C1 segment of cervical spinal cord (tissue), 14 donors: ENCODE measurements at places on chromosomes 1 and 21.

GRCh38 chr1:199297174-199297573, 658.3 kb downstream of the PTPRC start:
- DNase-seq, result no peak

DNA sequence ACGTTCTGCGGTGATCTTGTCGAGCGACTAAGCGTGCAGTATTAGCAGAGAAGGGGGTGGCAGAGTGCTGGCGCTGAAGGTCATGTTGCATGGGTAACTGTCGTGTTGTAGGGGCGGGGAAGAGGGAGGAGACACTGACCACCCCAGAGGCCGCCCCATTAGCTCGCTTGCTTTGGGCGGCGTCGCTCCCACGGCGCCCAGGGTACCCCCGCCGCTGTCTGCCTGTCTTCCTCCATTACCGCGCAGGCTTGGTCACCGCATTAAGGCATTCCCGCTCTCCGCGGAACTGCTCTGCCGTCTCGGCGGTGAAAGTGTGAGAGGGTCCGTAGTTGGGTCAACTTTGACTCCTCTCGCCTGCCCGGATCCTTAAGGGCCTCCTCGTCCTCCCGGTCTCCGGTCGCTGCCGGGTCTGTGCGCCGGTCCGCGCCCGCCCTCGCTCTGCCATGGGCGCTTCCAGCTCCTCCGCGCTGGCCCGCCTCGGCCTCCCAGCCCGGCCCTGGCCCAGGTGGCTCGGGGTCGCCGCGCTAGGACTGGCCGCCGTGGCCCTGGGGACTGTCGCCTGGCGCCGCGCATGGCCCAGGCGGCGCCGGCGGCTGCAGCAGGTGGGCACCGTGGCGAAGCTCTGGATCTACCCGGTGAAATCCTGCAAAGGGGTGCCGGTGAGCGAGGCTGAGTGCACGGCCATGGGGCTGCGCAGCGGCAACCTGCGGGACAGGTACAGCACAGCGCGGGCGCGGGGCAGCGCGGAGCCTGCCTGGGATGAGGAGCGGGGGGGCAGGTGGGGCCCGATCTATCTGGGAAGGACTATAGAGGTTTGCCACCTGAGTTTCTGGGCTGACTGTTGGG, at the start of gene MTARC2:
Gene MTARC2 (plus strand): TSS at position 234 of the 846 bp plus-strand sequence. CDS start 210 bp downstream, at position 444.
- DNase-seq, result peak; percentile 30

DNA sequence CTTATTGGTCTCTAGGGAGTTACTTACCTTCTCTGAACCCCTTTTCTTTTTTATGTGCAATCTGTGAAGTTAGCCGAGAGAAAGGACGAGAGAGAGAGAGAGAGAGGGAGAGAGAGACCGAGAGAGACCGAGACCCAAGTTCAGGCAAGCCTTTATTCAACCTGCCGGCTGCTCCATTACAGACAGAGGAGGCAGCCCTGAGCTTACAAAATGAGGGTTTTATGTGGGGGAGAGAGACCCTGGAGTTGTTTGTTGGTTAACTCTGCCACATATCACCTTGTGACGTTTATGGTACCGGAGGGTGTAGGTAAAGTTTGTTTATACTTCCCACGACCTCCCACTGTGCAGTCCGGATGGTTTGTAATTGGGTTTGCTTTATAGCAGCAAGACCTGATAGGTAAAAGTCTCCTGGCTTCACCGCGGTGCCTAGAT, 1.5 kb upstream of the MCOLN3 start:
- no peak for DNase-seq

DNA sequence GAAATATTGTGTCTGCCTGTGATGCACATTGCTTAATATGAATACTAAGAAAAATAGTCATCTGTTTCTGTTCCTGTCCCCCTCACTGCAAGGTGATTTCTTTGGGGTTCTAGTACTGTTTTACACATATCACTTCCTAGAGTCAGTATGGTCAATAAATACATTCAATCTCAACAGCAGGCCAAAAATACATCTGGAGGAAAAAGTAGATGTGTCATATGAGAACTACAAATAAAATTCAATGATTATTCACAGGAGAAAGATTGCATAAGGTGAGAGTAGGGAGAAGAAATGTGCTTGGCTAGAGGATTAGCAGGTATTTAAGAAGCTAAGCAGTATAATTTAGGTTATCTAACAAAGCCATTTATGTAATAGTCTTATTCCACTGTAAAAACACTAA, 45.3 kb upstream of the SAMSN1 start:
- no peak for DNase-seq

DNA sequence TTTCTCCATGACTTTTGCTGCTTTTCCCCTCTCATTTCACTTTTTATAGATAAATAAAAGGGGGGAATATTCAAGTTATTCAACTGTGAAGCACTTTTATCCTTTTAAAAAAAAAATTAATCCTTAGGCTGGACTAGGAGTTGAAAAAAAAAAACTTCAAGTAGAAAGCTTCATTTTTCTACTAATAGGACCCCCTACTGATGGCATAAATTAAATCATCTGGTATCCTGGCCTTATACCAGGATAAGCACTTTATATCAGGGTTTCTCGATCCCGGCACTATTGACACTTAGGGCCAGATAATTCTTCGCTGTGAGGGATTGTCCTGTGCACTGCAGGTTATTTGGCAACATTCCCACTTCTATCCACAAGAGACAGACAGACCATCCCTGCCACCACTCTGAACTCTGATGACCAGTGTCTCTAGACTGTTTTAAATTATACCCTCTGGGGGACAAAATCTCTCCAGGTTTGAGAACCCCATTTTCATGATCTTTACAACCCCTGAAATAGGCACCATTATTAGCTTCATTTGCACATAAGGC, 17.6 kb downstream of the USP33 start:
- DNase-seq, result no peak

- no peak for DNase-seq
Measured at GRCh38 chr1:151819976-151820623, 11.5 kb downstream of the RORC start.

DNA sequence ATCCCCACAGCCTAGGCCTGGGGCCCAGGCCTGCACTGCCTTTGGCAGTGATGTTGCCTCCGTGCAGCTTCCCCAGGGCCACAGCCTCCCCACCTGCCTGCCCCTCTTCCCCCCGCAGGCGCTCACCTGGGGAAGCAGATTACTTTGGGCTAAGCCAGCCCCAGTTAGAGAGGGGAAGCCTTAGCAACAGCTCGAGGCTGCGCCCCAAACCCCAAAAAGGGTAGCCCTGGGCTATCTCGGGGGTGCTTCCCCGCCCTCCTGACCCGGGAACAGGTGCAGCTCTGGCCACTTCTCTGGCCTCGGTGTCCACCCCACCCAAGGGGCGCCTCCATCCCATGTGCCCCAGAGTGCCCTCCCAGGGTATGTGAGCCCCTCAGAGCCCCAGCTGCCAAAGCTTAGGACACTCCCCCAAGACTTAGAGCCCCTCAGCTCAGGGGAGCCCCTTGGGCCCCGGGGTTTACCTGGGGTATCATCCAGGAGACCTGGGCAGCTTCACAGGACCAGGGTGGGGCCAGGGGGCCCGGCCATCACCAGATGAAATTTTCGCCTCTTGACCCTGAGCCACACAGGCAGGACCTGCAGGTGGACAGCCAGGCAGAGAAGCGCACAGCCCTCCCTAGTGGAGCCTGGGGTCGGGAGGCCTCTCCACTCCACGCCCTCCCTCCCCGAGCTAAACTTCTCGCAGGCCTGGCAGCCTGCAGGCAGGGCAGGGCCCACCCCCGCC, 3.3 kb upstream of the TTC34 start:
- no peak for DNase-seq

GRCh38 chr1:161017756-161018630, 3.0 kb downstream of the F11R start:
- no peak for DNase-seq

GRCh38 chr1:159996653-159997052, 35.1 kb downstream of the PIGM start:
- DNase-seq, result no peak

- no peak for DNase-seq
Measured at GRCh38 chr1:1132956-1133750, 17.3 kb upstream of the C1orf159 start.

DNA sequence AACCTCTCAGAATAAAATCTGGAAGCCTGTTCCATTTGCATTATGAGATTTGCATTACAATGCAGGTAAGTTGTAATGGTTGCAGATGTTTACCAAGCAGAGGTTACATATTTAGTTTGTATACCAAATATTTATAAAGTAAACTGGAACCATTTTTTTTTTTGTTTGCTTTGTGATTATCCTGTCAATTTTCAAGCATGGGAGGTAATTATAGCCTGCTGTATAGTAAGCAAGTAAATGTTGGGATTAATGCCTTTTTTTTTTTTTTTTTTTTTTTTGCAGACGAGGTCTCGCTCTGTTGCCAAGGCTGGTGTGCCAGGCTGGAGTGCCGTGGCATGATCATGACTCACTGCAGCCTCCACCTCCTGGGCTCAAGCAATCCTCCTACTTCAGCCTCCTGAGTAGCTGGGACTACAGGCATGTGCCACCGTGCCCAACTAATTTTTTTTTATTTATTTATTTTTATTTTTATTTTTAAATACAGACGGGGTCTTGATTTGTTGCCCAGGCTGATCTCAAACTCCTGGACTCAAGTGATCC, 21.0 kb downstream of the NFYC start:
- no peak for DNase-seq

GRCh38 chr21:39644062-39644560, 31.4 kb downstream of the B3GALT5 start:
- DNase-seq, result no peak

DNA sequence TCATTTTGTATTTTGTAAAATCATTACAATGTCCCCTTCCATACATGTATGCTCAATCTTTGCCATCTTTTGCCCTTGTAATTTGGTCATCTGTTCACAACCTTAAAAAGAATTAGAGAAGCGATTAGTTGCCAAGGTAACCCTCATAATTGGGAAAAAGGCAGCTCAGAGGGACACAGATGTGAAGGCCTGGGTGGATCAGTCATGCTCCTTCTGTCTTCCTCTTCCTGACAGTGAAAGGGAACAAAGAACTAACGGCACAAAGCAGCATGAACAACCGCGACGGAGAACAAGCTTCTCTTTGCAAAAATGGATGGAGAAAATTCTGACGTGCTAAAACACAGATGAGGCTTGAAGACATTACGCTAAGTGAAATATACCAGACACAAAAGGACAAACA, 78.7 kb upstream of the COG2 start:
- no peak for DNase-seq

- DNase-seq, result no peak
Measured at GRCh38 chr1:118791094-118791691, 196.9 kb downstream of the TBX15 start.

DNA sequence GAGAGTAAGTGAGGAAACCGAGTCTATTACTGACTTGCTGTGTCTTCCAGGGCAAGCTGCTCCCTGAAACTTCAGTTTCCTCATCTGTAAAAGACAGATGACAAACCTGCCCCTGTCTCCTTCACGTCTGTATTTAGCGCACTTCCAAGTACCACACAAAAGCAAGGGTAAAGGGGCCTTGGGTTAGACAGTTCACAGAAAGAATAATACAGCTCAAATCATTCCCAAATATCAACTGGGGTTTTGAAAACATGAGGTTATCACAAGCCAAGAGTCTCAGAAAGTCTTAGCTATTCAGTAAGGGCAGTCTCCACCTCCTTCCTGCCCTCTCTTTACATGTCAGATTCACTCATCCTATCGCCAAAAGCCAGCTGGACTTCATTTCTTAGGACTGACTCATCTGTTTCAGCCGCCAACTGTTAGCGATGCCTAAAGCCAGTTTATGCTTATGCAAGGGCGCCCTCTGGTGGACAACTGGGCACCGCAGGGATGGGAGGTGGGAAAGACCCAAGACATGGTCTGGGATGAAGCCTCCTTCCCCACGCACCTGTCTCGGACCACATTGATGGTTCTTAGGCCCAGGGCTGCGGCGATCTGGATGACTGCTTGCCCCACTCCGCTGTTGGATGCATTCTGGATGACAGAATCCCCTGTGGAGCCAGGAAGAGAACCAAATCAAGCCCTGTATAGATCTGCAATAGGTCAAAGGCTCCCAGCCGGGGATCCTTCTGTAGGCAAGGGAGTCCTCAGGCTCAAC, 21.1 kb upstream of the SRSF4 start:
- peak; percentile 82 for DNase-seq
